Stimulated activated CD4-positive, alpha-beta T cell treated with anti-CD3 and anti-CD28 coated beads, Interleukin-2, amount 100 ng/mL, for 24 hours (primary cell): ENCODE measurements at places on chromosomes 4 and X.
A peak's percentile ranks its signal among the peaks of the same experiment; 100 is the strongest.

DNA sequence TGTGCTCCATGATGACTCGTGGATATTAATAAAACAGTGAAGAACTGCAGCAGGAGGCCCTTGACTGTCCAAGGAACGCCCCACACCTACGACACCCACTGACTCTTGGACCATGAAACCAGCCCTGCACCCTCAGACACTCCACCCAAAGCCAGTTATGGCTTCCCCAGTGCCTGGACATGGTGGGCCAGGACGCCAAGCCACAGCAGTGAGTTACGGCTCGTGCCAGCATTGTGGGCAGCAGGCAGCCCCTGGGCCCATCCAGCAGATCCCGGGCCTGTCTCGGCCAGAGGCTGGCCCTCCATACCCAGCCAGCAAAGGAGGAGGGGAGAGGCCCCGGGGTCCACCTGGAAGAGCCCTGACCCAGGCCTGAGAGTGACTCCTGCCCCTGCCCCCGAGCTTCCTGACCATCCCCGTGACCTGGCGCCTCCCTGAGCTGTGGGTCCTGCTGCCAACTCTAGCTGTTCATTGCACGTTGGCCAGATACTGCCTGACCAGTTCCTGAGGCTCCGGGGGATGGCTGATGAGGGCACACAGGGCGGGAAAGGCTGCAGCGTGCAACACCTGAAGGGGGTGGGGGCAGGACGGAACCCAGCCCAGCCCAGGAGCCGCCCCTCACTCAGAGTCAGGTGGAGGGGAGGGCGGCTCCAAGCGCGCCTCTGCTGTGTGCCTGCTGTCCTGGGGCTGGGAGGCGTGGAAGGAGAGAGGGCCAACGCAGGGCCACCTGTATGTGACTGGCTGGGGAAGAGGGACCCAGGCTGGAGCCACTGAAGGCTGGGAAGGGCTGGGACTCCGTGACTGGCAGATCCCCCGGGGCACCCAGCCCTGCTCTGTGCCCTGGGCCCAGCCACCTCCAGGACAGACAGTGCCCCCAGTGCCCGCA is 739 bp downstream of the SLC49A3 start:
- no peak for DNase-seq

- no peak for DNase-seq
Measured at GRCh38 chr4:139908636-139909437, 243.2 kb downstream of the MGST2 start.

DNA sequence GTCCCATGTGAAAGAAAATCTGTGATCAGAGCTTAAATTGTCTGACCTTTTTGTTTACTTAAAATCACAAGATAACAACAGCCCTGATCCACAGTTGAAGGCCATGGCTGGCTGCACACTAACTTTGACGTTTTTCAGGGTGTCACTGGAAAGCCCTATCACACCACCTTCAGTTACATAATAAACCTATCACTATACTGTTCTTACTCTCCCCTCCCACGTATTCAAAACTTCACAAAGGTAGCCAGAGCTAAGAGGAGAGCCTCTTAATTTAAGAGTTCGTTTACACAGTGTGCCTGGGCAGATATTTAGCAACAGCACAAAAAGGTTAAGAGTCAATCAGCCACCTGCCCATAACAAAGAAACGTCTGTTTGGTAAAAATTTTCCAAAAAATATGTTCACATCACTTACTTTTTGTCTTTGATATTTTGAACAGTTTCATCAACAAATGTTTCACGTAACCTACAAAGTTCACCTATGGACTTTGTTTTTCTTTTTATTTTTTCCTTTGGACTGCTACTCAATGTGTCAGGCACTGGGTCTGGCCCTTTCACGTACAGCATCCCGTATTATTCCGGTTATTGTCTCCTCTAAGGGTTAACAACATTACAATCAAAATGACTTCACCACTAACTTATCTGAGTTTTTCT is 25.0 kb downstream of the RFC1 start:
- DNase-seq, result no peak

DNA sequence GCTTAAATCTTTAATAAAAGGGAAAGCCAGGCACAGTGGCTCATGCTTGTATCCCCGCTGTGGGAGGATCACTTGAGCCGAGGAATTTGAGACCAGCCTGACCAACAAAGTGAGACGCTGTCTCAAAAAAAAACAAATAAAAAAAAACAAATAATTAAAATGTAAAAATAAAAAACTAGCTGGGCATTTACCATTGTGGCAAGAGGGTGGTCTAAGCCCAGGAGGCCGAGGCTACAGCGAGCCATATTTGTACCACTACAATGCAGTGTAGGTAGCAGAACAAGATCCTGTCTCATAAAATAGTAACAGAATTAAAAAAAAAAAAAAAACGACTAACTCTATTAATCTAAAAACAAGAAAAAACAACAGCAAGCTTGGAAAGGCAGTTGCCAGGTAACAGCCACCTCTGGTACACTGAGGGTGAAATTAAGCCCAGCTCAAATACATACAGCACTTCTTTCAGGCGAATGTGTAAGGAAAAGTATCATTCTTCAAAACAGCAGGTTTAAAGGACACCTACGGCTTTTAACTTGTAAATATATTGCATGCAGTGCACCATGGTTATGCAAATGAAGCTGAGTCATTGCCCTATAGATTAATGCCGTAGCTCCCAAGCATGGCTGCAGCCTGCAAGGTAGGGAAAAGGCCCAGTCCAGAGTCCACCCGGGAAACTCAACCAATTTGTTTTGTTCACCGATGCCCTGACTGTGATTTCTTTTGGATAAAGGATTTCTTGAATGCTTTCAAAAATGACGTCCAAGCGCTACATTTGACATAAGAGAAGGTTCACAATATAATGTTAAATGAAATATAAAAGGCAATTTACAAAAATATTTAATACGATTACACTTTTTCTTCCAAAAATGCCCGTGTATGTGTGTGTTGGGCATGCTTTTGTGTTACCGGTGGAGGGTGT is 14.5 kb upstream of the TXLNG start:
- DNase-seq, result no peak

DNA sequence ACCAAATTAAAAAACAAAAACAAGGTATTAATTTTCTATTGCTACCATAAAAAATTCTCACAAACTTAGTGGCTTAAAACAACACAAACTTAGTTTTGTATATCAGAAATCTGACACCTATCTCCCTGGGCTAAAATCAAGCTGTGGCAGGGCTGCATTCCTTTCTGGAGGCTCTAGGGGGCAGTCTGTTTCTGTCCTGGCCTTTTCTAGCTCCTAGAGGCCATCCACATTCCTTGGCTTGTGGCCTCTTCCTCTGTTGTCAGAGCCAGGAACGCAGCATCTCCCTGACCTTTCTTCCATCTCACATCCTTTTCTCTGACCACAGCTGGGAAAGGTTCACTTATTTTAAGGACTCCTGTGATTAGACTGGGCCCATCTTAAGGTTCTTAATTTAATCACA is 38.9 kb upstream of the TLR2 start:
- no peak for DNase-seq

GRCh38 chrX:150094996-150095395 is 156.7 kb upstream of the EOLA2 start:
- no peak for DNase-seq

GRCh38 chrX:100208076-100208475 is 202.0 kb downstream of the PCDH19 start:
- DNase-seq, result no peak

- DNase-seq, result no peak
Measured at GRCh38 chrX:120476714-120477113, 7.6 kb upstream of the LAMP2 start.

DNA sequence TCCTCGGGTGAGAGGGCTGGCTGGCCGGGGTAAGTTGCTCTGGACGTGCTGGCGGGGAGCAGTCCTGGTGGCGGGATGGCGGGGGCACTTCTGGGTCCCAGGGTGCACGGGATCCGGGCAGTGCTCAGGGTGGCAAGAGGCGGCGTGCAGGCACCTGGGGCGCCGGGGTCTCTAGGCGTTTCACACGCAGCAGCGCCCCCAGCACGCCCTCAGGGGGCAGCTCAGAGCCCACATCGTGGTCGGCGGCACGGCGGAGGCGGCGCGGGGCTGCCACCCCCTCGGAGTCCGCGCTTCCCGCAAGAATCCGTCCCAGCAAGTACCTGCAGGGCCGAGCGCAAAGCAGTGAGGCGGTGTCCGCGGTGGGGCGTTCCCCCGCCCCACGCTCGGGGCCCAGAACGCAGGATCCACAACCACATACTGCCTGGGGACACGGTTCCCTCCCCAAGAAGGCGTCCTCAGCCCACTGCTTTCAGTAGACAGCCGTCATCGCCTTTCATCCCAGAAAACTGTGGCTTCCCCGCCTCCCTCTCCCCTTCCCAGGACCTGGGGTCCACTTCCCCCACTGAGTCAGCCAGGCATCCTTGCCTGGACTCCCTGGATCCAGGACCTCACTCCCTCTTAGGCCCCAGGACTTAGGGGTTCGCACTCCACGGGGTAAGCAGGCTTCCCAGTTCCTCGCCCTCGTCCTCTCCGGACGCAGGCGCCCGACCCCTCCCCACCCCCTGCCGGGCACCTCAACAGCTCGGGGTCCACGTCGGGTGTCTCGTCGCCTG is 4.1 kb downstream of the PCSK1N start:
- no peak for DNase-seq

- peak; percentile 24 for DNase-seq
Measured at GRCh38 chr4:122827879-122828601, 1.4 kb downstream of the FGF2 start.

DNA sequence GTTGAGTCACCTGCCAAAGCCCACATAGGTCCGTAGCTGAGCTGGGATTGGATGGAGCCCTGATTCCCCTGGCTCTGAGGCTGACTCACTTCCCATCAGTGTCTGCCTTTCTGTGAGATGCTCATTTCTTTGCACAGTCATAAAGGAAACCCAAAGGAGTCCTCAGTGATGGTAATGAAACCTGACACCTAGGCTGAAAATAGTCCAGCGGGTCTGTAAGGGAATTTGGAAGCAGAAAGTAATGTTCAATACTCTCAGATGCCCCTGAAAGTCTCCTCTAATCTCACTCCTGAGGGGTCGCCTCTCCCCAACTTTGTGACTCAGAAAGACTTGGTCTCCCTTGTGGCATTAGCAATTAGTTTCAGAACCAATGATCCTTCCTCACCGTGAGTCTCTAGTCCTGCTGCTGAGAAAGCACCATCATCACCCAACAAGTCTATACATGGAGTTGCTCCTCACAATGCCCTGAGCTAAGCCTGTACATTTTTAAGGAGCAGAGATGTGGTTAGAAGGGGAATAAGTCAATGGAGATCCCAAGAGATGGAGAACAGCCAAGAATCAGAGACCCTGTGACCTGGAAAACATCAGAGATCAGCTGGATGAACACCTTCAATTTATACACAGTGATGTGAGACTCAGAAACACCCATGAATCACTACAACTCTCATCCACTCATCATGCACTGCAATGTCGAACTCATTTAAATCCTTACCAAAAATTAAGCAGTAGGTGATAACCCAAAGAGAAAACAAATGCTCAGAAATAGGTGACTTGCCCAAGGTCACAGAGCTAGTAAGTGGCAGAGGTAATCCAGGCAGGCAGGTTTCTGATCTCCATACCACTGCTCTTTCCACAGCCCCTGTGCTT is 219.0 kb upstream of the CPEB2 start:
- peak; percentile 53 for DNase-seq

DNA sequence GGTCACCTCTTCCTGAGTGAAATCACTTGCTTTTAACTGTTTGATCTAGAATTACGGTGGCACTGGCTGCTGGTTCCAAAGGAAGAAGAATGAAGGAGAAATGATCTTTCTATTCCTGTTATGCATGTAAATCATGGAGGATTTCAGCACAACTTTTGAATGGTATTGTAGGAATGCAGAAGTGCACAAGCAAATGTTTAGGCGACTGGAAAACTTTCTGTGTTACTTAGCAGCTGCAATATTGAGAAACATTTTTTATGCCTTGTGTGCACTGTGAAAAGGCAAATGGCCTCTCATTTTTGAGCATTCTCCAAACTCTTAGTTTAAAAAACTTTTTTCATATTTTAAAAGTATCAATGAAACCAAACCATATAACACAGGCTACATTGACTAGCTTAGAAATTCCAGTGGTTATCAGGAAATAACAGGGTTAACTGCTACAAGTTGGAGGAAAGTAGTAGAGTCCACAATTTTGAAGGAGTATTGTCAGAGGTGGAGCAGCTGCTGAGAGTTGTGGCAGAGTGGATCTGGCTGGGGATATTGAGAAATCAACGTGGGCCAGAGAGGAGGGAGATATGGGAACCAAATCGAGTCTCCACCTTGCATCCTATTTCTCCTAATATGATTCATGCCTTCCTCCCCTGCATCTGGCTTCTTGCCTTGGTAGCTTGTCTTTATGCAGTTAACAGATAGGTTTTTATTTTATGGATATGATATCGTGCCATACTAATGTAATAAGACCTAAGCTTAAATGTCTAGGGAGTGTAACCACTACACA is 32.0 kb upstream of the FHL1 start:
- DNase-seq, result no peak

- DNase-seq, result no peak
Measured at GRCh38 chrX:19535476-19535875, 20.2 kb upstream of the MAP3K15 start.

DNA sequence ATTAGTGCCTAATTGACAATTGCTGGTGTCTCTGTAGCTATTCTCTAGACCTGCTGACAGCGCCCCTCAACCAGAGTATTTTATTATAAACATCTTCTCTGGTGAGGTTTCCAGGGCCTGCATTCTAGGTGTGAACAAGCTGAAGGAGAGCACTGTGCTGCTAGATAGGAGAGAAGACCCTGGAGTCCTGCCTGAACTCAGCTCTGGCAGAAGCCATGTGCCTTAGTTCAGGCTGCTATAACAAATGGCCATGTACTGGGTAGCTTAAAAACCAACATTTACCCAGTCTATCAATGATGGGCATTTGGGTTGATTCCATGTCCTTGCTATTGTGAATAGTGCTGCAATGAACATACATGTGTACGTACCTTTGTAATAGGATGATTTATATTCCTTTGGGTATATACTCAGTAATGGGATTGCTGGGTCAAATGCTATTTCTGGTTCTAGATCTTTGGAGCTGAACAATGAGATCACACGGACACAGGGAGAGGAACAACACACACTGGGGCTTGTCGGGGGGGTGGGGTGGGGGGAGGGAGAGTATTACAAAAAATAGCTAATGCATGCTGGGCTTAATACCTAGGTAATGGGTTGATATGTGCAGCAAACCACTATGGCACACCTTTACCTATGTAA is 185.5 kb upstream of the CPEB2 start:
- no peak for DNase-seq

GRCh38 chr4:10684631-10685030 is at the start of gene CLNK:
CLNK (minus strand) TSS chr4:10684768; CDS start chr4:10667869, 16,899 bp downstream.
- DNase-seq, result no peak

GRCh38 chr4:188683571-188683970 is 544.3 kb downstream of the TRIML1 start:
- DNase-seq, result no peak

- no peak for DNase-seq
Measured at GRCh38 chr4:105025263-105026017, 121.2 kb upstream of the TET2 start.

- DNase-seq, result no peak
Measured at GRCh38 chr4:8834681-8835220, 36.9 kb downstream of the HMX1 start.

DNA sequence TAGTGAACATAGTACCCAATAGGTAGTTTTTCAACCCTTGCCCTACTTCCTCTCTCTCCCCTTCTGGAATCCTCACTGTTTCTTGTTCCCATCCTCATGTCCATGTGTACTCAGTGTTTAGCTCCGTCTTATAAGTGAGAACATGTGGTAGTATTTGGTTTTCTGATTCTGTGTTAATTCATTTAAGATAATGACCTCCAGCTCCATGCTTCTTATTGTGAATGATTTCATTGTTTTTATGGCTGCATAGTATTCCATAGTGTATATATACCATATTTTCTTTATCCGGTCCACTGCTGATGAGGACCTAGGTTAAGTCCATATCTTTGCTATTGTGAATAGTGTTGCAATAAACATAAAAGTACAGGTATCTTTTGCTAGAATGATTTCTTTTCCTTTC is 31.0 kb downstream of the IRF2 start:
- no peak for DNase-seq
